Glutamatergic neuron (in vitro differentiated cells): ENCODE measurements at places on chromosomes 3 and 15.

- no peak for DNase-seq
Measured at GRCh38 chr3:127442506-127442905, 148.0 kb downstream of the TPRA1 start.

- DNase-seq = no peak
Measured at GRCh38 chr3:11558002-11558401, 85.7 kb downstream of the VGLL4 start.

DNA sequence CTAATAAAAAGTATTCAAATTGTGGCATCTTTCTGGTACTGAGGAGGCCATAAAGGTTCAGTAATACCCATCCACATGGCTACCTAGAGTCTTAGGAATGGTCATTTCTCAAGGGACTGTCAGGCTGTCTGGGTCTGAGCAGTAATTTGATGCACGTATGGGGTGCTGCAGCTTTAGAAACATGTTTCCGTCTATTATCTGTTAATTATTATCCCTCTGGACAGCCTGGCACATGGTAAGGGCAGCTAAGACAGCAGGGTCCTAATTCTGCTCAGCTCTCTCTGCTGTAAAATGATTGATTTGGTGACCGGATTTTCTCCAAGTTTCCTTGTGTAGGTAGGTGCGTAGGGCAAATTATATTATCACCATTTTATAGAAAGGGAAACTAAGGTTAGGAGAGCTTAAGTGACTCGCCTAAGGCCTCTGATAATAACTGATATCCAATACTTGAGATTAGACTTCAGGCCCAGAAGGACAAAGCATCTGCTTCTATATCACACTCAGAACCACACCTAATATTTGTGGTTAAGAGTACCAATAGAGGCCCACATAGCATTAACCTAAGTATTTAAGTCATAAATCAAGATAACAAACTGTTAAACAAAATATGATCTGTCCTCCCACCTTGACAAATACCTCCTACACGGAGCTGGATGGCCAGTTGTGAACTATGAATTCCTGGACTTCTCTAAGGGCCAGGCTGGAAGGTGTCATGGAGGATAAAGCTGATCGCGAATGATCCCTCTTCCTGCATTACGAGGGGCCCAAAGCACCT, 2.9 kb upstream of the RAP2B start:
- DNase-seq = no peak

- no peak for DNase-seq
Measured at GRCh38 chr3:4985330-4986174, 6.3 kb downstream of the BHLHE40 start.

- DNase-seq = no peak
Measured at GRCh38 chr3:68878322-68878721, 54.0 kb downstream of the TAFA4 start.

- no peak for DNase-seq
Measured at GRCh38 chr15:83285284-83285978, 967 bp upstream of the BNC1 start.

- DNase-seq = no peak
Measured at GRCh38 chr15:67980773-67981685, 73.1 kb upstream of the PIAS1 start.

DNA sequence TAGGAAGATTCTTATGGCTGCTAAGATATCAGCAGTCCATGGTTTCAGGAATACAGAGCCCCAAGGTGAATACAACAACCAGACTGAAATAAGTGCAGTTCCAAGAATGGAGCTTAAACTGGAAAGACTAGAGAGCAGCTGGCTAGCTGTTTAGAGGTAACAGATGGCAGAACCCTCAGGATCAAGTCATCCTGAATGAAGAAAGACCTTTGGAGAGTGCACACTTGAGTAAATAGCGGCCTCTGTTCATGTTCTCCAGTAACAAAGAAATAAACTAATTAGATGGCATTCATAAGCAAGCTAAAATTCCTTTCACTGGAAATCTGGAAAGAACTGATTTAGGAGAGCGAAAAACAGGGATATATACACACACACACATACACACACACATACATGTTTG, 968.4 kb downstream of the FHIT start:
- no peak for DNase-seq

DNA sequence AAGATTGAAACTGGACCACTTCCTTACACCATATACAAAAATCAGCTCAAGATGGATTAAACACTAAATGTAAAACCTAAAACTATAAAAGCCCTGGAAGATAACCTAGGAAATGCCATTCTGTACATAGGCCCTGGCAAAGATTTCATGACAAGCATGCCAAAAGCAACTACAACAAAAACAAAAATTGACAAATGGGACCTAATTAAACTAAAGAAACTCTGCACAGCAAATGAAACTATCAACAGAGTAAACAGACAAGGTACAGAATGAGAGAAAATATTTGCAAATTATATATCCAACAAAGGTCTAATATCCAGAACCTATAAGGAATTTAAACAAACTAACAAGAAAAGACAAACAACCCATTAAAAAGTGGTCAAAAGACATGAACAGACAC, 173.1 kb upstream of the CCDC54 start:
- DNase-seq = no peak

GRCh38 chr3:117367861-117368260, 658.3 kb downstream of the TUSC7 start:
- no peak for DNase-seq

DNA sequence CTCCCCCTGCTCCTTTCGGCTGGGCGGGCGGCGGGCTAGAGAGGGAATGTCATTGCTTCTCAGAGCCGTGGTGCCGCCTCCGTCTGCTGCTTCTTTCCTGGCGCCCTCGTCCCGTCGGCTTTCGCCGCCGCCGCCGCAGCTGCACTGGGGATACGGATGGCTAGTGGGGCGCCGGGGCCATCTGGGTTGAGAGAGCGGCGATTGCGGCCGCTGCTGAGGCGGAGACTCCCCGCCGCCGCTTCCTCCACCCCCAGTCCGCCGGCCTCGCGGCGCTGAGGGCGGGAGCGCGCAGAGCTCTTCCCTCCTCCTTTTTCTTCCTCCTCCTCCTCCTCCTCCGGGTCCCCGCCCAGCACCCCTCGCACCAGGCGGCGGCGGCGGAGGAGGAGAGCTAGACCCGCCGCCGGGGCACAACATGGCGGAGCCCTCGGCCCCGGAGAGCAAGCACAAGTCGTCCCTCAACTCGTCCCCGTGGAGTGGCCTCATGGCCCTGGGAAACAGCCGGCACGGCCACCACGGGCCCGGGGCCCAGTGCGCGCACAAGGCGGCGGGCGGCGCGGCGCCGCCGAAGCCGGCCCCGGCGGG, at the start of gene STT3B:
Gene STT3B (plus strand): TSS at position 339 of the 582 bp plus-strand sequence. CDS start 74 bp downstream, at position 413.
- peak; percentile 74 for DNase-seq

GRCh38 chr3:150407808-150408220, 284 bp upstream of the TSC22D2 start:
- no peak for DNase-seq

DNA sequence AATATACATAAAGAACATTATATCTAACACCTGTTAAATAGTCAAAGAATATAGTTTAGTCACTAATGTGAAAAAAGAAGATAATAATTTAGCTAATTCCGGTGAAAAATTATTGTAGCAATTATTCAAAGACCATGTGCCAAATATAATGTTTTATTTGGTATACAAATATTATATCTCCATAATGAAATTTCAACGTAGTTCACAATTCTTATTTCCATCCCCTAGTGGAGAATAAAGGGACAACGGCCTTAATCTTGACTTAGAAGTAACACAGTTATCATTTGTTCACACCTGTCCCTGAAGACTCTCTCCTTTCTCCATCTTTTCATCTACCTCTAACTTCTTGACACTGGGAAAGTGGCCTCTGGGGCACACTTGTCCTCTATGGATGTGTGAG, 213.4 kb downstream of the ERC2 start:
- no peak for DNase-seq

DNA sequence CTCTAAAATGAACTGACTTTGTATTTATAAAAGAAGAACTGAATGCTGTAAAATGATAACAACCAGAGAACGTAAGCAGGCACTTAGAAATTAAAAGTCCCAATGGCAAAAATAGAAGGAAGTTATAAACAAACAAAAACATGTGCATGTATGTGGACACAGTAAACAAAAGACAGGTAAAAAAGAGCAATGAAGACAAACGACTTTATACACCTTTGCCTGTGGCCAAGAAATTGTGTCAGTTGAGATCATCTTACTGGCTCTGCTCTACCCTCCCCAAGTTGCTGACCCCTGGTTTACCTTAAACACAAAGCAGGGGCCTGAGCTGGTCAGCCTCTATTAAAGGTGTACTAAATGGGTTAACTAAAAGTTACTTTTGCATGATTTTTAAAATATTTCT, 41.7 kb upstream of the GP5 start:
- no peak for DNase-seq

GRCh38 chr3:54756330-54756731, 171.5 kb downstream of the LRTM1 start:
- no peak for DNase-seq

- no peak for DNase-seq
Measured at GRCh38 chr3:11530153-11530721, 113.5 kb downstream of the VGLL4 start.

DNA sequence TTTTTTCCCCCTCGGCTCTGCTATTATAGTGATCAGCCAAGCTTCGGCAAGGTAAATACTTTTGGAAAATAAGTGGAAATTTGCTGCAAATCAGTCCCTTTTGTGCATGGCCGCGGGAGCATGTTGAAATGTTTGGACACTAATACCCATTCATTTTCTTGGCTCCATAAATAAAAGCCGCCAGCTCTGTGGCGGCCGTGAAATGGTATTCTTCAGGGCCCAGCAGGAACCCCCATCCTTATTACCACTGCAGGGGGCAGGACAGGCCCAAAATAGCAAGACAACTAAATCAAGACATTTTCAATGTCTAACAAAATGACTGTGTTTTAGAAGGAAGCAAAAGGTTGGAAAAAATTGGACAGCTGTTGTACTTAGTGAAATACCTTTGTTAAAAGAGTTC, 362.3 kb downstream of the NR2F2 start:
- DNase-seq = no peak

GRCh38 chr3:53551324-53551723, 56.9 kb downstream of the CACNA1D start:
- no peak for DNase-seq
